ENCODE measurements at places on chromosomes 2 and 18.

GRCh38 chr18:37551249-37551648, 14.3 kb downstream of the CELF4 start:
- DNase-seq, result no peak

DNA sequence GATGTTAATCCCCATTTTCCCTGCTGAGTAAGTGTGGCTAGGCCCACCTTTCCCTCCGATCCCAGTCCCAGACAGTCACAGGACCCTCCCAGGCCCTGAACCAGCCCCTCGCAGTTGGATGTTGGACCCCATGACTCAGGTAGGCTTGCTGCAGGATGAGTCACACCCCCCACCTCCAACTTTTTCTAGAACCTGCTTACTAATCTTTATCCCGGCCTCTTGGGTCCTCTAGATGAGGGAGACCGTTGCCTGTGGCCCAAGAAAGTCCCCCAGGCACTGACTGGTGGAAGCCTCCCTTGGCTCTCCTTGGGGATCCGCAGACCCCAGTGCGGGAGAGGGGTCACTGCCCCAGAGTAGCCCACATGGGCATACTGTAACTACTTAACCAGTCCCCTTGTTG, 98.5 kb downstream of the SMAD7 start:
- DNase-seq, result no peak

- DNase-seq, result peak; percentile 14
These were observed 154.0 kb downstream of the DYSF start for GRCh38 chr2:71607151-71607889.

DNA sequence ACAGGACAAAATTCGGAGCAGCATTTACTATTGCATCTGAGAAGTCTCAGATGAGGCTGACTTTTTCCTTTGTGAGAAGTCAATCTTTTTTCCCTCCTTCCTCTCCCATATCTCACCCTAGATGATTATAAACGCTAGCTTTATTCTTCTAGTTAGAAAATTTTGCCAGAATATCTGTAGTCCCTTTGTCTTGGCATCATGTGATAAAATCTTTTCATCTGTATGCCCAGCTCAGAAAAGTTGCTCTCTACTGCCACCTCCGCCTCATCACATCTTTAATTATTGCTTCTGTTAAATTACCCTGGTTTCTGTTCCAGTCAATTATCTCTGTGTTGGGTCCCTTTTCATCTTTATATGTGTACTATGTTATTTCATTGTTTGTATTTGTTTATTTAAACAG, 210.8 kb upstream of the SLC35G4 start:
- no peak for DNase-seq

- DNase-seq, result peak; percentile 25
These were observed 182.3 kb downstream of the INO80D start for GRCh38 chr2:205903549-205904129.

DNA sequence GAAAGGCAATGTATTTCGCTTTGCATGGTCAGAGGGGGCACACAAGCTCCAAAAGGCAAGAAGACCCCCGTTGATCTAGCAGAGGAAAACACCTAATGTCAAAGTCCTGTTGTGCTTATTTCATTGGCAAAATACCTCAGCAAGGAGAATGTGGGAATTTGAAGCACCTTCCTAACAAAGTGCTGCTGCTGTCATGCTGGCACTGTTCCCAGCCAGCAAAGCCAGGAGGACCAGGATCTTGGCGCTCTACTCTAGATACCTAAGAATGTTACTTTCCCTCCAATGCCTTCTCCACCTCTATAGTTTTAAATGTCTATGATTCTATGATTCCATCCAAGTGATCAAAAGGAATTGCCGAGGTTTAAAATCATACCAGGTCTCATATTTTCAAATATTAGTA, 867.9 kb upstream of the POU3F3 start:
- DNase-seq, result no peak

DNA sequence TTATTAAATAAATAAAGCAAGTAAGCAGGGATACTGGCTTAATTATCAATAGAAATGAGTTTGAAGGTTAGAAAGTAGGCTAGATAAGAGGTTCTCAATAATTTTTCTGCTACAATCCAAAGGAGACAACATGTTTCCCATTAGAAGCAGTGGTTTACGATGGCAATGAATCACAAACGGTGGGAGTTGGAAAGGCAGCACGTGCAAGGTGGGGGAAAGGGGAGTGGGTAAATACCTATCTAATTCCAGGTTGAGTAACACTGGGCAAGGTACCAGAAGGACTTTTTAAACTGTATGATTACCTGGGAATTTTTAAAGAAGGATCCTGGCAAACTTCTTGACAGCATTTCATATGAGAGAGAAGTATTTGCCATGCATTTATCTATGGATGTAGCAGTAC, 289.9 kb downstream of the NBAS start:
- DNase-seq, result no peak

DNA sequence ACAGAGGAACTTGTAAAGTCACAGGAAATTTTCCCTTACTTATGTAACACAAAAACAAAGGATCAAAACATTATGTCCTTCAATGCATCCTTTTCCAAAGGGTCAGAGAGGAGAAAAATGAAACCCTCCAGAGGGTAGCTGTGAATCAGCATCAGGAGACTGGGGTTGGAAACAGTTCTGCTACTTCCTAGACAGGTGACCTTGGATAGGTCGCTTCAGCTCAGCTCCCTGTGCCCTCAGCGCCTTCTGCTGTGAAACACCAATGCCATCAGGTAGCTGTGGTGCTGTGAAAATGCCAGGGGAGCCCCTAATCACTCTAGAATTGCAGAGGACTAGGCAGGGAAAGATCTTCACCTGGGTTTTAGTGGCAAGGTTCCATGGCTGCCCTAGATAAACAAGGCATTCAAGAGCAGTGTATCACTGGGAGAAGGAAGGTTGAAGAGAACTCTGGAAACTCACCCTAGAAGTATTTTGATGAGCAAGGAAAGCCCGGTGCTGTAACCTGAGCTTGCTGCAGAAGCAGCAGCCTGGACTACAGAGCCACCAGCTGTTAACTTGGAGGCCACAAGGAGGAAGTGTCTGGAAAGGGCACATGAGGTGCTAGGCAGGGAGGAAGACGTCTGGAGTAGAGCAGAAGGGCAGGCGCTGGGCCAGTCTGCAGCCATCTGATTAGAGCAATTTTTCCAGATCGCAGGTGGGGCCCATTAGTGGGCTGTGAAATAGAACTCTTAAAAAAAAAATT, 100.7 kb upstream of the MCFD2 start:
- DNase-seq, result no peak

DNA sequence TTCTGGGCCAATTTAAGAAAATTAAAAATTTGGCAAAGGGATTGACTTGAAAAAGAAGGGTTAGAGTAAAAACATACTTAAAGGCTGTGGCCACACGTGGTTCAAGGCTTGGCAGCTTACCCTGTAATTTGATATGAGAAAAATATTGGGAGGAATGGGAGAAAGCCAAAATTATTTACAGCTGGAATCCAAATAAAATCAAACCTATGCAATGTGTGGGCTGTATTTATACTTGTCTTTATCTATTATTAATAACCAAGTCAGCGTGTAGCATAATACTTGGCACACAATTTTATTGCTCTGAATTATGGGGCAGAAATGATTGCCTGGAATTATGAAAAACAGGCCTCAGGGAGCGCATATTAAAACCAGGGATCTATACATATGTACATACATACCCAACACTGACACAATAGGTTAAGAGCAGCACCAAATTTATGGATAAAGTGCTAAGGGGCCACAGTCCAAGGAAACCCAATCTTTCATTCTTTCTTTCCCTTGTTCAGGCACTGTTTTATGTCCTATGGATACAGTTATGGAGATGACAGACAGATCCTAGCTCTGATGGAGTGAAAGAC, 35.6 kb downstream of the FAM124B start:
- no peak for DNase-seq

- no peak for DNase-seq
These were observed 560.4 kb upstream of the LRRTM4 start for GRCh38 chr2:78082555-78082954.

DNA sequence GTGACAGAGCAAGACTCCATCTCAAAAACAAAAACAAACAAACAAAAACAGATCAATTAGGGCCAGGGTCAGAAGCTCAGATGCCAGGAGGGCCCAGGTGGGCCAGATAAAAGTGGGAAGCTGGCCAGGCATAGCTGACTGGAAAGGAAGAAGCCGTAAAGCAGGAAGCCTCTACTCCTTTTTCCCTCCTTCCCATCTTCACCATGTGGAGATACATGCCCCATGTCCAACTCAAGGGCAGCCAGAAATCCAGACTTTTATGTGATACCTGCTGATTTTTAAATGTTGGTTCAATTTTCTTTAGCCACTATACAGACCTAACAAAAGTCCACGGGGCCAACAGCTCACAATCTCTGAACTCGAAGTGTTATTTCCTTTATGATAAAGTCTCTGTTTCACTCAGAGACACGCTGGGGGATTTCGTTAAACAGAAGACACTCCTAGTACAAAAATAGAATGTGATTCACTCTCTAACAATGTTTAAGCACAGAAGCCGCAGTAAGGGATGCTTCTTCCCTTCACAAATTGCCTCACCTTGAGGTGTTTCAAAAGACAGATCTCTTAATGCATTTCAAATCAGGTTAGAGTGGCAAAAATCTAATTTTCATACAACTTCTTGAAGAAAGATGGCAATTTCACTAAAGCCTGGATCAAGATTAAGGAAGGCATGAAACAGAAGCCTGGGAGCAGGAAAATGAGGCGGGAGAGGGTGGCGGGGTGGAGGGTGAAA, 14.0 kb downstream of the TMEM247 start:
- no peak for DNase-seq

GRCh38 chr2:217244815-217245214, 385.0 kb upstream of the TNP1 start:
- DNase-seq, result no peak

GRCh38 chr18:59604877-59605276, 92.3 kb downstream of the CCBE1 start:
- no peak for DNase-seq

DNA sequence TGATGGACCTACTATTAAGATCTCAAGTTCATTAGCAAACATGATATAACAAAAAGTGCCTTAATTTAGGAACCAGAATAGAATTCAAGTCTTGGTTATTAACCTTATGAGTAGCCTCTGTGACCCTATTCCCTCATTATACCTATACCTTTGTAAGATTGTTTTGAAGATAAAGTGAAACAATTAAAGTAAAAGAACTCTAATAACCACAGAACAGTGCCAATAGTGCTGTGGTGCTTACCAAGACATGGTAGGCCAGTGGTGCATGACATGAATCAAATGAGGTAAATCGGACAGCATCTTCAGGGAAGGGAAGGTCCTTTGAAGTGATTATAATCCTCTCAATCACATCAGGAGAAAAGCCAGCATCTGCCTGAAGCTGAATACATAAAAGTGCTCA, 36.4 kb downstream of the METTL4 start:
- DNase-seq, result no peak

DNA sequence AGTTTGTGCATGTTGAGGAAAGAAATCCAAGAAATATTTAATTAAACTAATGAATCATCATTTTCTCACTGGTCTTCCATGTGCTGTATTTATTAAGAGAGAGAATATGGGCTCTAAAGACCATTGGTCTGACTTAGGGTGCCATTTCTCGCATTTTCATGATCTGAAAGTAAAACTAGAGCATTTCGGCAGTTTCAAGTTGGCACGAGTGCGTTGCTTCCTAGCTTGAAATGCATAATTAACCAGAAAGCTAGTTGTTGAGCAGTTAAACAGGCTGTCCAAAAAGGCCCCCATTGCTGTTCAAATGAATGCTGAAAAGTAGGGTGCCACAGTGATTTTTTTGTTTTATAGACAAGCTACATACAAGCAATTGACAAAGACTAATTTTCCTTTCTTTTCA, 47.4 kb downstream of the SLC8A1 start:
- no peak for DNase-seq

- no peak for DNase-seq
These were observed 223.2 kb downstream of the LDLRAD4 start for GRCh38 chr18:13441736-13442135.

GRCh38 chr2:124867247-124867646, 842.2 kb downstream of the CNTNAP5 start:
- no peak for DNase-seq

DNA sequence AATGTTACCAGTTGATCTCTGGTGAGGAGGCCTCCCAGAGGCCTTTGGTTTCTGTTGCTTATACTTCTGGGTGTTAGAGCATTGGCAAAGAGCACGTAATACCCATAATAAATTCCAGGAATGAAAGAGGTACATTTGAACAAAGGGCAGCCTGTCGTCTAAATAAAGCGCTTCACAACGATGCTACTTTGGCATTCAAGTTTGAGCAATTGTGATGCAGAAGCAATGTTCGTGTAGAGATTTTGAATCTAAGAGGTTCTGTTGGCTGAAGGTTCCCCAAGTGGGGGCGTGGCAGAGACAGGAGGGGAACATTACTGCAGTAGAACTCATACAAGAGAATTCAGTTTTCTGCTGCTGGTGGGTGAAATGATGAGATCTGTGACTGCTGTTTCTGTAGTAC, 27.8 kb downstream of the ZNF532 start:
- no peak for DNase-seq

DNA sequence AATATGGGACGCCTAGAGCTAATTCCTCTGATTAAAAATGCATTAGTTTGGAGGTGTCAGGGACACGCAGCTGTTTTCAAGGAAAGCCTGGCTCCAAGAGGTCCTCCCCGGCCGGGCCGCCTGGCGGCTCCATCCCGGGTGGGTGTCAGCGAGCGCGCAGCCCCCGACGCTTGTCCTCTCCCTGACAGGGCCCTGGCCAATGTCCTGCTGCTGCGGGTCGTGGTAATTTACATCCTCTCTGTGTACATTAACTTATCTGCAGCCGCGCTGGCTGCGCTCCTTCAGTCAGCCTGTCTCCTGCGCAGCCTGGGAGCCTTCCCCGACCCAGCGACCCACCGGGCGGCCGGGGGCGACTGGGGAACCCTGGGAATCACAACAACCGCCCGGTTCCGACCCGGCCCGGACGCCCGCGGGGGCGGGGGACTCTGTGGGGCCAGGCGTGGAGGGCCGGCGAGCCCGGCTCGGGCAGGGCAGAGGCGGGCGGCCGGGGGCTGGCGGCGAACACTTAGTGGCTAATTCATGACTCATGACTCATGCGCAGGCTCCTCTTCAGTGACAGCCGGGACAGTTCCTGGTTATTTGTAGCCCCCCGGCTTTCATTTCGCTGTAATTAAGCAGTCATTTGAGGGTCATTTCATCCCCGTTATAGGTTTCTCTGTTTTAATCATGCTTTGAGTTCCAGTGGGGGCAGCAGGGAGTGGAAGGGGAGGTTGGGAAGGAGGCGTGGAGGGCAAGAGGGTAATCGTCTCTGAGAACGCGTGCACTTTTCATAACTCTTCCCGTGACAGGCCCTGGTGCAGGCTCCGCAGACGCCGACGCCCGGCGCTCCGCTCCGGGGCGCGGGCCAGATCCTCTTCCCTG, 141.9 kb upstream of the CTAGE1 start:
- no peak for DNase-seq

GRCh38 chr2:206512999-206513398, 69.7 kb downstream of the ADAM23 start:
- DNase-seq, result no peak

DNA sequence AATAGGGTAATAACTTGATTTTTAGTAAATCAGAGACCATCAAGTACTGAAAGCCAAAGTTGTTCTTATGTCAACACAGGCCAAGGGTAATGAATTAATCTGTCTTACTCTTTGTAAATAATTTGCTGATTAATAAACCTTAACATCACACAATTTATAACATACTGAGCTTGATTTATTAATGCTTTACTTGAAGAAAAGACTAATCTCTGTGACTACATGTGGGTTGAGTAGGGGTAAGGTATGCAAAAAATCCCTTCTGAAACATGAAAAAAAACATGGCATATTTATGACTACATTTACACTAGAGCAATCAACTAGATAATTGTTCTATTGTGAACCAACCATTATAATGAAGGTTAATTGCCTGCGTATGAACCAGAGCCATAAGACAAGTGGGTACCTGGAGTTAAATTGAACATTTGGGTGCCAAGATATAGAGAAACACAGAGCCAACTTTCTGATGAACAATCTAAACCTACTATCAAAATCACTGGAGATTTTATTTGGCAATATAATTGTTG, 67.7 kb upstream of the GRB14 start:
- no peak for DNase-seq

Data from activated naive CD4-positive, alpha-beta T cell treated with anti-CD3 and anti-CD28 coated beads, Interleukin-2, amount 10 ng/mL, durations not matched to agents 7 days and 5 days (primary cell).